ENCODE measurements at places on chromosomes 6 and 20.

DNA sequence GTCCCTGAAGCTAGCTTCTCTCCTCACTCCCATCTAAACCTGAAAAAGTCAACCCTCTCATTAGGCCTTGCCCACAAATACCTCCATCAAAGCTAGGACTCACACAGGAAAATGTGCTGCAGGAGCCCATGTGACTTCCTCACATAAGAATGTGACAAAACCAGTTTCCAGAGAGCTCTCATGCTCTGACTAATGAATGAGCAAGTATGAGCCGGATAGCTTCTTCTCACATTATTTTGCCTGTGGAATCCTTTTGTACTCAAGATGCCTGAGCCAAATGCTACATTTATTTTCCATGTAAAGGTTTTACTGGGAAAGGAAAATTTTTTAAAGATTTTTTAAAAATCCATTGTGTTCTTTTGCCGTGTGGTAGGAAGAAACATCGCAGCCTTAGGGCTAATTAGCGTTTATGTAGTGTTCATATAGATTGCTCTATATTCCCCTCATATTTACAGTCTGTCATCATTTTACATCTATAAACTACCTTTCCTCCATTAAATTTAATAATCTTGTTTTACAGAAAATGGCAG, 68.6 kb upstream of the CCN6 start:
- DNase-seq, result no peak

- DNase-seq, result no peak
Observed at GRCh38 chr6:22053391-22053997, 243.3 kb downstream of the PRL start.

GRCh38 chr6:79551401-79551800, 14.2 kb upstream of the LCA5 start:
- no peak for DNase-seq

- no peak for DNase-seq
Observed at GRCh38 chr20:57471496-57472372, 53.2 kb downstream of the CTCFL start.

- no peak for DNase-seq
Observed at GRCh38 chr6:24980507-24981385, 45.0 kb upstream of the RIPOR2 start.

DNA sequence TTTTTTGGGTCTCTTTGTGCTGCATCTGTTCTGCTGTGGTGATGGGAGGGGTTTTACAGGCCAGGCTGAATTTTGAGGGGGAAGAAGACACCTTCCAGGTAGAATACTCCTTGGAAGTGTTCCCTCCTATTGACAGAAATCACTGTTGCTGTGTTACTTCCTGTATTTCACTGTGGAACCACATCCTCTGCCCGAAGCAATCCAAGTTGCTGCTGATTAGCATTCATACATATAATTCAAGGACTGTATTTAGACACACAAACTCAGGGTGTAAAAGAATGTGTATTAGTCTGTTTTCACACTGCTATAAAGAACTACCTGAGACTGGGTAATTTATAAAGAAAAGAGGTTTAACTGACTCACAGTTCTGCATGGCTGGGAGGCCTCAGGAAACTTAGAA, 50.6 kb upstream of the TMEM244 start:
- no peak for DNase-seq

GRCh38 chr6:154157082-154157481, 118.0 kb downstream of the OPRM1 start:
- no peak for DNase-seq

DNA sequence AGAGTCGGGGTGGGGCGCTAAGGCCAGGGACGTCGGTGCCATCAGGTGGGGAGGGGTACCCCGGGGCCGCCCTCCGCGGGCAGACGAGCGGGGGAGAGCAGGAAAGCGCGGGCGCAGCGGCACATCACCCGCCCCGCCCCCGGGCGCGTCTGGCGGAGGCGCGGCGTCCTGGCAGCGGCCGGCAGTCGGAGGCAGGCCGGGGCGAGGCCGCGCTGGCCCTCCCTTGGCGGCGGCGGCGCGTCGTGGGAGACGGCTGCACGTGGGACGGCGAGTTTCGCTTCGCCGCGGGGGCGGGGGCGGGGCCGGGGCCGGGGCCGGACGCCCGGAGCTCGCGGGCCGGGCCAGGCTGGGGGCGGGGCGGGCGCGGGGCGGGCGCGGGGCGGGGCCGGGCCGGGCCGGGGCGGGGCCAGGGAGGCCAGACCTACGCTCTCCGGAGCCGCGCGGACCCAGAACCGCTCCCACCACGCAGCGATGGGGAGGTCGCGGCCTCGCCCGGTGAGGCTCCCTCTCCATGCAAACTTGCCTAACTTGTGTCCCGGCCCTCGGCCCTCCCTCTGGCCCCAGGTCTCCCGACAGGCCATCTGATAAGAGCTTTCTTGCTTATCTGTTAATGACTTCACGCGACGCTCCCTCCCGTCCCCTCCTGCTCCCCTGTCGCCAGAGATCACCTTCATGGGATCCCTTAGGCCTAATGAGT, 12.5 kb downstream of the ITPR3 start:
- DNase-seq, result no peak

DNA sequence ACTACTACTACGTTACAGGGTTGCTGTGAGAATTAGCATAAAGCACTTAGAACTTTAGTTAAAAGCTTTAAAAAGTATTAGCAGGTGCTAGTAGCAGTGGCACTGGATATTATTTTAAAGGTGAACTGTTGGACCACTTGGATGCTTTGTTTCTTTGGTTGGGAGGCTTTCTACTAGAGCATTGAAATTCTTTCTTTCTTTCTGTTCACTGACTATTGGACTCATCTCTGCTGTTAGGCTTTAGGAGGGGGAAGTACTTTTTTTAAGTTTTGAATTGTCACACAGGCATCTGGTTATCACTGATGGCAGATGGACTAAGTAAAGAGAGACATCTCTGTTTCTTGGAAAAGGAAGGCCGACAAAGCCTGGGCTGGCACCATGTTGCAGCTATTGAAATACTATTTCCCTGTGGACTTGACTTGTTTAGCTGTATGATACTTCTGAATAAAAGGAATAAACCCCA, 4.8 kb downstream of the TBPL1 start:
- no peak for DNase-seq

GRCh38 chr20:9402141-9402540, 112.2 kb upstream of the LAMP5 start:
- no peak for DNase-seq

GRCh38 chr6:125804264-125804663, 13.5 kb downstream of the NCOA7 start:
- DNase-seq, result no peak

- no peak for DNase-seq
Observed at GRCh38 chr6:130252527-130253237, 29.9 kb upstream of the SAMD3 start.

GRCh38 chr20:32493356-32493755, 91.8 kb downstream of the NOL4L start:
- no peak for DNase-seq

- no peak for DNase-seq
Observed at GRCh38 chr6:106103728-106104109, 17.6 kb downstream of the PRDM1 start.

DNA sequence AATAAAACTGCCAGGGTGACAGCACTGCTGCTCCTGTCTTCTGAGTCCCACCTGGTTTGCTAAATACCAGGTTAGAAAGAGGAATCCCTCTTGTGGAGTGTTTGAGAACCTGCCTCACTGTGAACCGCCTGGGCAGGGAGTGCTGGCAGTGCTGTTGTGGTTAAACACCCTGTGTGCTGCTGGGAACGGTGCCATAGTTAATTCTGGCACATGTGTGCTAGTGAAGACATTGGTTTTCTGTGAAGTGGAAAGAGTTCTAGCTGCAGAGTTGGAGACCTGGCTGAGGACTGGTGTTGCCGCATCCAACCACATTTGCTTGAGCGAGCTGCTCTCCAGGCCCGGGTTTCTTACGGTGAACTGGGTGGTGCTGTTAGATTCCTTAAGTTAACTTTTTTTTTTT, 72.7 kb downstream of the IGF2R start:
- no peak for DNase-seq

- DNase-seq, result no peak
Observed at GRCh38 chr6:15607603-15608002, 55.2 kb downstream of the DTNBP1 start.

DNA sequence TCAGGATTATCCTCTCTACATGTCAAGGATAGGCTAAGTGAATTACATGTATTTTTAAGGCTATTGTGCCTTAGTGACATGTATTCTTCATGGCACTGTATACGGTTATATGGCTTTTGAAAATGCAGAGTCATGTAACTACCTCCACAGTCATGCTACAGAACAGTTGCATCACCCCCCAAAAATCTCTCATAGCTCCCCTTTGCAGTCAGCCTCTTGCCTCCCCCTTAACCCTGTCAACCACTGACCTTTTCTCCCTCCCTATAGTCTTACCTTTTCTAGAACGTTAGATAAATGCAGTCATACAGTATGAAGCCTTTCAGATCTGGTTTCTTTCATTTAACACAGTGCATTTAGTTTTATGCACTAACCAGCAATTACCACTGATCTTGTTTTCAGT, 10.3 kb upstream of the RNF24 start:
- DNase-seq, result no peak

GRCh38 chr6:6516666-6517458, 71.7 kb upstream of the LY86 start:
- no peak for DNase-seq

DNA sequence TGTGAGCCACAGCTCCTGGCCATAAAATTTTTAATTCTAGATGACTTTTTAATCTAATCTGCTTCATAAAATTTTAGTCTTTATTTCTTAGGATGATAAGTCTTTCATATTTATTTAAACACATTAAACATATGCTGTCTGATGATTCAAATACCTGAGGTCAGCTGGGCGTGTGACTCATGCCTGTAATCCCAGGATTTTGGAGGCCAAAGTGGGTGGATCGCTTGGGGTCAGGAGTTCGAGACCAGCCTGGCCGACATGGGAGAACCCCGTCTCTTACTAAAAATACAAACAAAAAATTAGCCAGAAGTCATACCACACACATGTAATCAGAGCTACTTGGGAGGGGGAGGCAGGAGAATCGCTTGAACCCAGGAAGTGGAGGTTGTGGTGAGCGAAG, 53.1 kb downstream of the RBM24 start:
- DNase-seq, result no peak

DNA sequence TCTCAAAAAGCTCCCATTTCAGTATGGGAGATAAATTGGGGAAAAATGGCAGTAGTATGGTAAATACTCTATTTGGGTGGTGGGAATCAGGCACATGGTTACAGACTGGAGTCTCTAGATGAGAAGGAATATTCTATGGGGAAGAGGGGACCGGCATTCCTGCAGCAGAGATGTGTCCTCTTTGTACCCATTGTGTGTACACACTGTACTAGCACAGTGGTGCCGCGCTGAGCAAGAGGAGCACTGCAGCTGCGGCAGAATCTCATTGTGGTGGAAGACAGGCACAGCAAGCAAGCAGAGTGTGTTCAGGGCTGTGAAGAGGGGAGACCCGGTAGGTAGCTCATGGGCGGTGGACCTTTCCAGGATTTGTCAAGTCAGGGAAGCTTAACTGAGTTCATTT, 13.0 kb downstream of the AFDN start:
- DNase-seq, result no peak

GRCh38 chr20:39670988-39671387, 708.8 kb downstream of the DHX35 start:
- DNase-seq, result no peak

Data from stimulated activated CD4-positive, alpha-beta T cell treated with anti-CD3 and anti-CD28 coated beads, TNF-alpha, amount 100 ng/mL, for 1 hour (primary cell).